ENCODE measurements at places on chromosomes 16 and 17. TPM values are rescaled to one million over a fixed set of nuclear protein-coding genes. Genes with fewer than 3 reads are reported as not detected.

DNA sequence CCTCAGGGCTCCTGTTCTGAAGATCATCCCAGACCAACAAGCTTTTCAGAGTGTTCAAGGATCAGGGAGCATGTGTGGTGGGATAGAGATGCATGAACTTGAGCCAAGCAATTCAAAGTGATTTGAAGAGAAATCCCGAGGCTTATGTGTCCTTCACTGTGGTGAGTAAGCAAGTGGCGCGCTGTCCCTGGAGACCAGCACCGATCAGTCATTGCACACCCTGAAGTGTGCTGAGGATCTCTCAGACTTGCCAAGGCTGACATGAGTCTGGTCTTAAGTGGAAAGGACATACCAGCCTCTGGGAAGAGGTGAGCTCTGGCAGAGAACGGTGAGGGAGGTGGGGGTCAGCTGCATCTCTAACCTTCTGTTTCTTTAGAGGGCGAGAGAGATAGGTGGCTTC is 43.8 kb upstream of the CDH13 start:
- no peak for DNase-seq

DNA sequence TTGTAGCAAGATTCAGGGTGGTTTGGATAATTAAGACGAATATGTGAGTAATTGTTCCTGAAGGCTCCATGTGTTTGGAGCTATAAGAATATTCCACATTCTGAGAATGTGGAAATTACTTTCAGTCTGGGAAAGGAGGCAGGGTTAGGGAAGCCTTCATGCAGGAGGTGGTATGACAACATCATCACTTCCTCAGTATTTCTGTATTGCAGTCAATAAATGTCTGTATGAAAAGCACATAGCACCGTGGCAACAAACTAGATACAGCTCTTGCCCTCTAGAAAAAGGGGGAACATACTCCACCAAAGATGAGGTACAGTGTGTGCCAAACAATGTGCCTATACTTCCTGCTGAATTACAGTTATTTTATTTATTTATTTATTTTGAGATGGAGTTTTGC is 26.1 kb upstream of the DHRS7B start:
- DNase-seq, result no peak

GRCh38 chr17:53626286-53626685 is 196.4 kb upstream of the KIF2B start:
- DNase-seq, result no peak

GRCh38 chr17:8253801-8254200 is 4.7 kb downstream of the PFAS start:
- no peak for DNase-seq

GRCh38 chr16:57889960-57890751 is 80.8 kb downstream of the CNGB1 start:
- DNase-seq, result peak; percentile 21

DNA sequence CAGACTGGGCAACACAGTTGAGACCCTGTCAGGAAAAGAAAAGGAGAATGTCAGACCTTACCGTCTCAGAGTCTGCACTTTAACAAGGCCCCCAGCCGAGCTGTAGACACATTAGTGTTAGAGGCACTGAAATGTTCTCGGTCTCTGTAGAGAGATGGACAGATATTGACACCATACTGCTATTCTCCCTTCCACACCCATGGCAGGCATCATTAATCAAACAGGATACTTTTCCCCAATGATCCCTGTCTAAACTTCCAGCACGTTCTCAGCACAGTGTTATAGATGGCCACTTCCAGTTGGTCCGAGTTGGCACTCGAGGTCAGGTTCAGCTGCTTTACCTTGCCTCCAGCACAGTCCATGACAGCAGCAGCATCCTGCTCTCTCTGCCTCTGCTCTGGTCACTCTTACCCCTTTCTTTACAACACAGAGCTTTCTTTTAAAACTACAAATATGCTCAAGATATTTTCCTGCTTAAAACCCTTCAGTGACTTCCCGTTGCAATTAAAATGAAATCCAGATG is 251.6 kb downstream of the SNX29 start:
- no peak for DNase-seq

- no peak for DNase-seq
These were observed 11.5 kb upstream of the ZNF747 start for GRCh38 chr16:30546115-30546514.

DNA sequence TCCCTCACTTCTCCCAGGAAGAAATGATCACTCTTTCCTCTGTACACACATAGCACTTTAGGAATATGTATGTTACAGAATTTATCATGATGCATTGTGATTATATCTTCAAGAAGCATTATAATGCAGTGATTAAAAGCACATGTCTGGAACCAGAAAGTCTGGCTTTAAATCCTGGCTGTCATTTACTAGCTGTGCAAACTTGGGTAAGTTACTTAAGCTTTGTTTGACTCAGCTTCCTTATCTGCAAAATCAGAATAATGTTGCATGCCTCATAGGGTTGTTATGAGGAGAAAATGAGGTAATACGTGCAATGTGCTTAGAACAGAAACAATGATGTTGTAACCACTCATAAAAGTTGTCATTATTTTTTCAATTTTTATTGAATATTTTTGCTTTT is 156.3 kb upstream of the ZKSCAN2 start:
- DNase-seq, result no peak

Gene TEN1
- 28.6 TPM for total RNA-seq

Gene PTX4
- not detected for total RNA-seq

Gene NDRG4
- 9.5 TPM for total RNA-seq

Gene ZNF830
- 11.0 TPM for total RNA-seq

Gene CCL7
- total RNA-seq, result not detected

Gene TBX4
- not detected for total RNA-seq

Gene WDR81
- total RNA-seq, result 71.1 TPM
